Large intestine (tissue), 12 donors: ENCODE measurements at places on chromosomes 16 and 17. TPM values are rescaled to one million over a fixed set of nuclear protein-coding genes. Genes with fewer than 3 reads are reported as not detected.

GRCh38 chr16:85193115-85193493 is 80.8 kb upstream of the CIBAR2 start:
- DNase-seq: no peak

GRCh38 chr16:66262253-66263167 is 104.0 kb upstream of the CDH5 start:
- no peak for DNase-seq

- DNase-seq: no peak
Measured at GRCh38 chr16:50496990-50497389, 51.2 kb upstream of the NKD1 start.

DNA sequence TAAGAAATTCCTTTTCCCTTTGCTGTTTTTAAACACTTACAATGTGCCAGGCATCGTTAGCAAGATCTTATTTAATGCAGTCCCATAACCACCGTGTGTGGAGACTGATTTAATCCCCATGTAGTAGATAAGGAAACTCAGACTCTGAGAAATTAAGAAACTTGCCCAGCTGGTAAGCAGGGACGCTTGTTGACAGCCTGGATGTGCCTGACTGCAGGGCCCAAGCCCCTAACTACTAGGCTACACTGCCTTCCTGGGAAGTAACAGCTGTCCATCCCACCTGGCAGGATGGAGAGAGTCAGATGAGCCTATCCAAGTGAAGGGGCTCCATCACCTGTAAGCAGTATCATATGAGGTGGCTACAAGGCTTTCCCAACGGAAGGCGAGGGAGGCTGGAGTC is 23.1 kb downstream of the CDK5RAP3 start:
- no peak for DNase-seq

Gene SLFN12L
- 1.4 TPM for polyA plus RNA-seq
